Stimulated activated CD4-positive, alpha-beta T cell treated with anti-CD3 and anti-CD28 coated beads, Interleukin-4, amount 100 ng/mL, for 4 hours (primary cell): ENCODE measurements at places on chromosomes 16 and 17.
A peak's percentile ranks its signal among the peaks of the same experiment; 100 is the strongest.

- no peak for DNase-seq
These were observed 4.8 kb upstream of the PPP1R9B start for GRCh38 chr17:50155115-50155819.

DNA sequence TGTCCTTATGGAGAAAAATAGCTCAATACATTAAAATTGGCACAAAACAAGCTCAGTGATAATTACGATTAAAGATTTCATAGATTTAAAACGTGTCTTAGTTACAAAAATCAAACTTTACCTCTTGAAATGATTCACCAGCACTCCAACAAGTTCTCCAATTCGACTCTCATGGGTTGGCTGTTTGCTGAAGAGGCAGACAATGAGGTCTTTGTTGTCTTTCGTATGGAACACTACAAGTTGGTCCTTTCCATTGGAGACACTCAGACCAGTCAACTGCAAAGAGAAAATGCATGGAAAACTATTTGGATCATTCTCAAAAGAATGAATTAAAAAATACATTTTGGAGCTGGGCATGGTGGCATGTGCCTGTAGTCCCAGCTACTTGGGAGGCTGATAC is 118.2 kb downstream of the CDK5R1 start:
- DNase-seq = no peak

- no peak for DNase-seq
These were observed 353.9 kb downstream of the CPPED1 start for GRCh38 chr16:12449795-12450194.

GRCh38 chr17:7961421-7961820 is 29.4 kb downstream of the CNTROB start:
- no peak for DNase-seq

DNA sequence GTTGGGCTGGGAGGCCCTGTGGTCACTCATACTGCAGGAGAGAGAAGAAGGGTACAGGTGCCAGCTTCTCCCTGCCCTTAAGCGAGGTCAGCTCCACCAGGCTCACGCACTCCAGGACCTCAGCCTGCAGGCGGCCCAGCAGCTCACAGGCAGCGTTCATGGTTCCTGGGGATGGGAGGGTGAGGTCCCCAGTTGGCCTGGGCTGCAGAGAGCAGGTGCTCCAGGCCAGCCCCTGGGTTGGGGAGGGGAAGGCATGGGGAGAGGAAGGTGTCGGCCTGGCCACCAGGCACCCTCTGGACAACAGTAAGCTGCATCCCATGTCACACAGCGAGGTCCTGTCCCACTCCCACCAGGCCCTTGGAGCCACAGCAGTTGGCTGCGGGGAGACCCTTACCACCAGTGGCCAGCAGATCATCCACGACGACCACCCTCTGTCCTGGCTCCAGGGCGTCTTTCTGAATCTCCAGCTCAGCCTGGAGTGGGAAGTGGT is 2.0 kb downstream of the APRT start:
- DNase-seq = no peak

GRCh38 chr16:66429290-66429962 is 2.3 kb downstream of the BEAN1 start:
- DNase-seq = no peak

GRCh38 chr16:11398136-11398535 is 52.9 kb downstream of the RMI2 start:
- no peak for DNase-seq

DNA sequence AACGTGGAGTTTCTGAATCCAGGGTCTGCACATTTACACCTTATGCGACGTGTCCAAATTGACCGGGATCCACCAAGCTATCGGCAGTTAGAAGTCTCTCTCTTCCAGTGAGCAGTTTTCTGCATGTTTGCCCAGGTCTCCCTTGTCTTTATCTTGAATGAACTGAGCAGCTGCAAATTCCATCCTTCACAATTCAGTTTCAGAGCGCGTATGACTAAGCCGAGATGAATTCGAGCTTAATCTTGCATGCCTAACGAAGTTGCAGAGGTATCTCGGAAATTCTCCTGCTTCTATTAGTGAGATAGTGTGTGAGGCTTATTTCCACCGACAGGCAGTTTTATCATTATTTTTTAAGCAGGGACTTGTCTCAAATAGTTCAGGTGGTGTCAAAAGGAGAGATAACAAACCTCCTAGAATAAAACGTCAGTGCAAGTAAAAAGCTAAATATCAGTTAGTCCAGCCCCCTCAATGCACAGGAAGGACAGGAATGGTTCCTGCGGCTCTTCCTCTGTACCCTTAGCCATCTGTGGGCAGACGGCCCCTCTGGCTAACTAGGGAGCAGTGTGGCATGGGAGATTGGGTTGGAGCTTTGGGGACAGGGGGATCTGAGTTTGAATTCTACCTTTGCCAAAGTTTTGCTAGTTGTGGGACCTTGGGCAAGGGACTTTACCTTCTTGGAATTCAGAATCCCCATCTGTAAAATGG is 93.0 kb upstream of the GPR139 start:
- DNase-seq = no peak

DNA sequence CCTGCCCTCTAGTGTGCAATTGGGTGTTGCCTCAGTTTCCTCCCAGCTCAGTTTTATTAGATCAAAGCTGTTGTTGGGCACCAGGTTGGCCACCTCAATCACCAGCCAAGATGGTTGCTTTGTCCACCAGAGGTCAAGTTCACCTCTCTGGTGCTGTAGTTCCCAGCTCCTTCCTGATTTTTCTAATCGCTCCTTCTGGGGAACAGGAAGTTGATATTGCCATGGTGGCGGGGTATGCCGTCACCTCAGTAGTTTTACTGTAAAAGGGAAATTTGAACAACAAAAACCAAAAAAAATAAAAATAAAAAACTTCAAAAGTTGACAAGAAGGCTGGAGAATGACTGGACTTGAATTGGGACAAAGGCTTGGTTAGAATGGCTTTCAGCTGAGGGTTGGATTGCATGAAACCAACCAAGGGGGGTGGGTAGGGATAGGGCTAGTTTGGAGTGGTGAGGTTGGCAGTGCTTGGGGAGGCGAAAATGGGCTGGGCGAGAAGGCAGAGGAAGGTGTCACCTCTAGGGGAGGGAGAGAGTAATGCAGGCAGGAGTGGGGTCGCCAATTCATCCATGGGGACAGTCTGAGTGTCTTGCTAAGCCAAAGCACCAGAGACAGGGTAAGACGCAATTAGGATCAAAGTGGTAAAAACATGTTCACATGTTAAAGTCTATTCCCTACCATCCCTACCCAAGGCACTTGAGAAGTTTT is 6.2 kb downstream of the EFNB3 start:
- no peak for DNase-seq

GRCh38 chr16:73277071-73277470 is 229.1 kb upstream of the ZFHX3 start:
- no peak for DNase-seq

GRCh38 chr17:80471922-80472321 is 4.5 kb downstream of the NPTX1 start:
- peak; percentile 40 for DNase-seq

GRCh38 chr16:11372829-11373306 is 27.6 kb downstream of the RMI2 start:
- DNase-seq = no peak

- DNase-seq = no peak
These were observed 4.1 kb downstream of the SYNRG start for GRCh38 chr17:37605081-37605480.

GRCh38 chr16:56688762-56689161 is 6.5 kb downstream of the MT1X start:
- DNase-seq = no peak

GRCh38 chr17:69480245-69480644 is 65.7 kb downstream of the MAP2K6 start:
- no peak for DNase-seq

DNA sequence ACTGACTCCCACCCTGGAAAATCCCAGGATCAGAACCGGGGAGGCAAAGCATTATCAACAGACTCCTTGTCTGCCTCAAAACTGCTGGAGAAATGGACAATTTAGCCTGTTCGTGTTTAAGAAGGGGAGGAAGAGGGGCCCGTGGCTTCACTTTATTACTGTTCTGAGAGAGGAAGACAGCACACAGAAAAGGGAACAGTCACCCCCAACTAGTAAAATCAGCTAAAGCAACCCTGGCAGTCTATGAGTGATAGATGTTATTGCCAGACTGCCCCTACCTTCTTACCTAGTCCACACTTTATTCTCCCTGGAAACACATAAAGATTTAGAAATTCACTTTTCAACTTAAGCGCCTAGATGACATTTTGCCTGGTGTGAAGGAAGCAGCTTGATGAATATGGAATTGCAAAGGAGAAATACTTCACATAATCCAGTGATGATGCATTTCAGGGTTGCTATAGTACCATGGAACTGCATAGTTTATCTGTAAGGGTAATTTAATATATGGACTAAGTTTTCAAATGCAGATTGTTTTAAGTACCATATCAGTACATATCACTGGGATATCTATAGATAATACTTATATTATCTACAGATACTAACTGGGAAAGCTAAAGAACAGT is 36.9 kb upstream of the TRAP1 start:
- DNase-seq = no peak

DNA sequence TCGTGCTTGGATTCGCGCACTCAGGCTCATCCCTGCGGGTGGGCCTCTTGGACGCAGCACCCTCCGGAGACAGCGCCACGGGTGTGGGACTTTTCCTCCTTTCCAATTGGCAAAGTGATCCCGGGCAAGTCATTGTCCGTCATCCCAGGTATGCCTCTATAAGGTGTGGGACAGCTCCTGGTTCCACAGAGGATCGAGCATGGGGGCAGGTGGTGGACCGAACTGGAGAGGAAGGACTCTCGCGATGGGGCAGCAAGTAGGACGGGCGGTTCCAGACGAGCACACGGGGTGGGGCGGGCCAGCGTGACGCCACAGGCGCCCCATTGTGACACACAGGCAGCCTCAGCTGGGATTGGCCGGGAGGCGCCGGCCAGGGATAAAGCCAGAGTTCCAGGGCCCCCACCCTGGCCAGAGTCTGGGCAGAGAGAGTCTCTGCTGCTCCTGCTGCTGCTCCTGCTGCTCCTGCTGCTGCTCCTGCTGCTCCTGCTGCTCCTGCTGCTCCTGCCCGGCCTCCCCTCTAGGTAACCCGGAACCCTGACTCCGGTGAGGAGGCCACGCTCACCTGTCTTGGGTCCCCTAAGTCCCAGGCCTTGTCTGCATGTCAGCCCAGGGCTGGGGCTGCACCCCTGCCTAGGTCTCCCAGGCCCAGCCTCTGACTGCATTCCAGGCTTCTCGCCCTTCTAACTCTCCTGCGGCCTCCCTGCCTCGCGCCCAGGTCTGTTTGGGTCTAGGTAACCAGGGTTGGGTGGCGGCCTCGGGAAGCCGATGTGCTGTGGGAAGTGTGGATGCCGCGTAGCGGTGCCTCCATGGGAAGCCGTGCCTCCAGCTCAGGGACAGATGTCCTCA is 38.5 kb upstream of the SLC47A1 start:
- no peak for DNase-seq

GRCh38 chr17:48729335-48730239 is 1.0 kb upstream of the HOXB13 start:
- DNase-seq = no peak

GRCh38 chr17:42893359-42893758 is 7.2 kb upstream of the G6PC1 start:
- DNase-seq = no peak

DNA sequence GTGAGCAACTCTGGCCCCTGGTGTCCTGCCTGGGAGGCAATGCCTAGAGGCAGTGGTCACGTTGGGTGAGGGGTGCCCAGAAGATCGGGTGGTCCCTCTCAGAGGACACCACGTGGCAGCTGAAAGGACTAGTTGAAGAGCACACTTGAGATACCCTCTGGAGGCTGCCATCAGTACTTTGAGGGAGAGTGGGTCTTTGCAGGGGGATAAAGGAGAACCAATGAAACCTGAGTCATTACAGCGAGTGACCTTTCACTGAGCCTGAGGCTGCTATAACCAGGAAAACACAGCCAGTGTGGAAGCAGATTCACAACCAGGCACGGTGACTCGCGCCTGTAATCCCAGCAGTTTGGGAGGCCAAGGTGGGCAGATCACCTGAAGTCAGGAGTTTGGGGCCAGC is 18.9 kb downstream of the CA4 start:
- DNase-seq = no peak

DNA sequence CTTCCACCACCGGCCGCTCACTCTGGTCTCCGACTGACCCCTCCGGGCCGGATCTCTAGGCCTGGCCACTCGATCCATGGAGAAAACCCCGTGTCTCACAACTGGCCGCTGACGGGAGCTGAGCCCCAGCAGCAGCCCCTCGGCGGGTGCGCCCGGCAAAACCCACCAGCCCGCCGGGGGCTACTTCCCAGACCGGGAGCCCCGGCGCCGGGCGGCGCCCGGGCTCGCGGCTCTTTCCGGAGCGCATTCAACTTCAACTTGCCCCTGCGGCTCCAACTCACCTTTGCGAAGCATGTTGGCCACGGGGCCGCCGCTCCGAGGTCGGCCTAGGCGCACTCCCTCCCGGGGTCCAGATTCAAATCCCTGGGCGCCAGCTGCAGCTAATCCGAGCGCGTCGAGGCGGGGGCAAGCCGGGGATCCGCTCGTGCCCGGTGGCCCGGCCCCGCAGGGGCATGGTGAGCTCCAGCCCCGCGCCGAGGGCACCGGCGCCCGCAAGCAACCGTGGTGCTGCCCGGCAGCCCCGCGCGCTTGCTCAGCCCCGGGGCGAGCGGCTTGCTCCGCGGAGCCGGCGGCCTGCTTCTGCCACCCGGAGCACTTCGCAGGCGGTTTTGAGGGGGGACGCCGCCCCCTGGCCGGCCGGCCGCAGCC is 438 bp downstream of the RTN4RL1 start:
- no peak for DNase-seq

DNA sequence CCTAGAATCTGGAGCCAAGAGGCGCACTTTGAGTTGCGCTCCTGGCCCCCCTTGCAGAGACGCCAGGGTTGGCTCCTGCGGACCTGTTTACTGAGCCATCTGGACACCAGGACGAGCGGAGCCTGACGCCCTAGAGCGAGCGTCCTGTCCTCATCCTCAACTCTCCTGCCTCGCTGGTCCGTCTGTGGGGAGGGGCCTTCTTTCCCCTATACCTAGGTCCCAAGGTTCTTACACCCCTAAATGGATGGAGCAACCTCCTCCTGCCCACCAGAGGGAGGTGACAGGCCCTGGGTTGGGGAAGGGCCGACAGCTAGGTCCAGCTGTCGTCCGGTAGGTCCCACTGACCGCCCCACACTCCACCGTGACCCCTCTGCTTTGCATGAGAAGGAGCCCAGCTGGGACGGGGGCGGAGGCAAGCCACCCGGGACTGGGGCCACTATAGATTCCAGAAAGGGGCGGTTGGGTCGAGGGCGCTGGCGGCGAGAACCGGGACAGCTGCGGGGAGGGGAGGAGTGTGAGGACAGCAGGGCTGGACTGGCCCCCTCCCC is 3.1 kb upstream of the LHX1 start:
- DNase-seq = no peak

DNA sequence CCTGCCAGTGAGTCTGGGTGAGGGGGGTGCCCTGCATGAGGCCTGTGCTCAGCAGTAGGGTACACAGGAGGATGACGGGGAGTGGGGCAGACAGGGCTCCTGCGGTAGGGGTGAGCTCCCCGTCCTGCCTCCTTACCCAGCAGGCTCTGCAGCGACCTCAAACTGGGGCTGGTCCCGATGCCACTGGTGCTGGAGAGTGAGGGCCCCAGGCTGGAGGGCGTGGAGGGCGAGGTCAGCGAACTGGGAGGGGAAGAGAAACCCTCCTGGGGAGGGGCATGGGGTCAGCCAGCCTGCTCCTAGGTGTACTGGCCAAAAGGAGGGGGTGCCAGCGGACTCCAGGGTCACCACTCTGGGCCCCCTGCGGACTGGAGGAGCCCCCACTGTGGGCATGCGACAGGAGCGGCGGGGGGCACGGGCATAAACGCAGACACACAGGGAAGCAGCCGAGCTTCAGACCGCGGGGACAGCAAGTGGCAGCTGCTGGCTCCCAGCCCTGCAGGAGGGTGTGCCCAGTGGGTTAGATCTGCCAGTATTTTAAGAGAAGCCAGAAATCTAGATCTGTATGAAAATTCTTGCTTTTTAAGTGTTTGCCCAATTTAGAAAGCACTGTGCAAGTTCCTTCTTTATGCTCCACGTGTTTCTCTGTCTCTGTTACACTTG is 9.0 kb upstream of the VASN start:
- DNase-seq = no peak
